Activated CD4-positive, alpha-beta T cell treated with anti-CD3 and anti-CD28 coated beads, Interleukin-2, amount 50 U/mL, for 16 hours (primary cell): ENCODE measurements at places on chromosomes 1 and 21.

DNA sequence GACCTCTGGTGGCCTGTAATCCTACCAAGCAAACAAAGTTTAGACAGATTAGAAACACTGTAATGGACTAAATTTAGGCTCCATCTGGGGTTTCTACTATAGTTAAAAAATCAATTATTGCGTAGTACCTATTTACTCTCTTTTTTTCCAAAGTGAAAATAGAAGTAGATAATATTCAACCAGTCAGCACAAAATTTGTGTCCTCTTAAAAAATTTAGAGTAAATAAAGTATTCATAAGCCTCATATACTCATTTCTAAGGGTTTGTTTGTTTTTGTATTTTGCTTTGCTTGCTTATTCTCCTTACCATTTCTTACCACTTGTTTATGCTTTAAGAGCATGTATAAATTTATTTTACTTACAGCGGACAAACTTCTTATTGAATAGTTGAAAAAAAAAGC, 54.5 kb downstream of the NCAM2 start:
- no peak for DNase-seq

DNA sequence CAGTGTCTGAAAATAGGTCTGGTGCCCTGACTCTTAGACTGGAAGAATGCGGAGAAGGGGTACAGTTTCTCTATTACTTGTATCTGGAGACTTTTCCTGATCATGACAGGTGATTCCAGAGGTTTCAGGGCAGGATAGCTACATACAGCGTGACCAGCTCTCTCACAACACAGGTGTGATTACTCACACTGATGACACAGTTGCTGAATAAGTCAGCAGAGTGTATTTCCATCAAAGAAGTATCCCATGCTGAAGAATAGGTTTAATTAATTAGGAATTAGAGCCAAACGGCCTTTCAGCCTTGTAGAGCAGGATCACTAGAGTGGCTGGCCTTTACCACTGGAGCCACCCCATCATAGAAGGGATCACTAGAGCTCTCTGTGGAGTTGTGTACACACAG, 298.6 kb downstream of the LMX1A start:
- DNase-seq, result no peak

DNA sequence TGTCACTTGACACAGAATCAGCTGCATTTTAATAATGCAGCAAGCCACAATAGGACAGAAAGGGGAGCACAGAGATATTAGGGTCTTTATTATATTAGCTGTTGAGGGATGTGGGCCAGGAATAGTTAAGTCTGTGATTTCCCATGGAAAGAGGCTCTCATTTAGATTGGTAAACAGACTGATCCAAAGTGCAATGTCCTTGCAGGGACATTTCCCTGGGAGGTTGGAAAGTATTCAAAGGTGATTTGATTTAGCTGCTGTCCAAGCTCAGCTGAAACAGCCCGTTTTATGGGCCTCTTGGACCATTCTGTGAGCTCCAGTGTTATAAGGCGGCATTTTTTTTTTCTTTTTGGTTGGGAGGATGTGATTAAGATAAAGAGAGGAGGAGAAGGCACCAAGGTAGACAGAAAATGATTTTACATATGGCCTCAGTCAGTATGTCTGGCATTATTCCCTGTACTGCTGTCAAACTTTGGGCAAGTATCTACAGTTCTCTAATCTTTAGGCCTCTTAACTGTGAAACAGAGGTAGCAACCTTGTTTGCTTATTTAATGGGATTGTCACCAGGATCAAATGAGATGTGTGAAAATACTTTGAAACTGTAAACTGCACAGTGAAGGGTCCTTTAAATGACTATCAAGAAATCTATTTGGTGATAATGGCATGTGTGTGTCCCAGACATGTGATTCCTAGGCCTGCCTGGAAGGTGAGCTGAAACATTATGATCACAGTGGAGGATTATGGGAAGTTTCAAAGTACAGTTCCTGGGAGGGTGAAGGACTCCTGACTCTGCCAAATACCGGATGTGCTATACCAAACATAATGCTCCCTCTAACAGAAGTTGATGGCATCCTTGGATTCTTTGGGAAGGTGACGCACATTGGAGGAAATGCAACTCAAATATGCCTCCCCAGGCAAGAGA, 62.2 kb downstream of the NOS1AP start:
- DNase-seq, result no peak

- DNase-seq, result no peak
Measured at GRCh38 chr1:113372546-113372945, 17.8 kb upstream of the MAGI3 start.

- no peak for DNase-seq
Measured at GRCh38 chr1:201766131-201766866, 62.7 kb upstream of the IPO9 start.

- peak; percentile 58 for DNase-seq
Measured at GRCh38 chr1:26529655-26530409, at the start of gene RPS6KA1. TSS of gene RPS6KA1 (plus strand) at chr1:26529761. CDS start at chr1:26529921, 160 bp downstream.

GRCh38 chr1:246587606-246588005, 21.4 kb downstream of the CNST start:
- DNase-seq, result no peak

DNA sequence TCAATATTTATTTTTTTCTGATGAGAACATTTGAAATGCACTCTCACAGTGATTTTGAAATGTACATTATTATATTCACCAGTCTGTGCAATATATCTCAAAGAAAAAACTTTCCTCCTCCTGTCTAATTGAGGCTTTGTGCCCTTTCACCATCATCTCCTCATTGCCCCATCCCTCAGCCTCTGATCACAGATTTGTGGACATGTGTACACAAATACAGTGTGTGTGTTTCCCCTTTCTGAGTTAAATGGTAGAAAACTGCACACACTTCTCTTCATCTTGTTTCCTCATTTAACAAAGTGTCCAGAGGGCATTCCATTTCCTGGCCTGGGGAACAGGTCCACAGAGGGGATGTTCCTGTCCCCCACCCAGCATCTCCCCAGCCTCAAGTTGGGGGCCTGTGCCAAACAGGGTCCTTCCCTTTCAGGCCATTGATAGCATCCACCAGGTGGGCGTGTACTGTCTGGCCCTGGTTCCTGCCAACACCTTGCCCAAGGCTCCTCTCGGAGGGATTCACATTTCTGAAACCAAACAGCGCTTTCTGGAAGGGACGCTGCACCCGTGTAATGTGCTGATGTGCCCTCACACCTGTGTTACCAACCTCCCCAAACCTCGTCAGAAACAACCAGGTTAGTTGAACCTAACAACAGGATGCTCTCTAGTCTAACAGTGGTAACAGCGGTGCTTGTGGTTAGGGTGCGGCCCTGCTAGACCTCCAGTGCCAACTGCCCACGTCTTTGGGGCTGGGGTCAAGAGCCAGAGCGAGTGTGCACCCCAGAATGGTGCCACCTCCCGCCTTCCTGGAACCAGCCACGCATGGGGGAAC, 54.6 kb downstream of the S100B start:
- DNase-seq, result peak; percentile 18

- DNase-seq, result no peak
Measured at GRCh38 chr1:213053455-213053854, 2.4 kb downstream of the RPS6KC1 start.

- no peak for DNase-seq
Measured at GRCh38 chr1:184408580-184408979, 21.8 kb downstream of the C1orf21 start.

DNA sequence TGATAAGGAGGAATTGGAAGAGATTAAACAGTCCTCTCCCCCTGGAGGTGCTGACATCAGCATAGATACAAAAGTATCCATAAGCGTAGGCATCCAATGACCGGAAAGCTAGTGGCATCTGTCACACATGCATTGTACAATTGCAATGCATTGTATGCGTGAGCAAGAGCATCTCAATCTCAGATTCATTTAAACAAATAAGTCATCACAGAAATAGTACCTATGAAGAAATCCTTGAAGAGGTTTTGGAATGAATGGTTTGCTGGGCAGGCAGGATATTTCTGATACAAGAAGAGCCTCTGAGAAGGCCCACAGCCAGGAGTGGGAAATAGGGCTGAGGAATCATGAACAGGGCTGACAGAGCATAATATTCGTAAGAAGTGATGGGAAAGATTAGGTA, 88.9 kb upstream of the ABCD3 start:
- DNase-seq, result no peak

DNA sequence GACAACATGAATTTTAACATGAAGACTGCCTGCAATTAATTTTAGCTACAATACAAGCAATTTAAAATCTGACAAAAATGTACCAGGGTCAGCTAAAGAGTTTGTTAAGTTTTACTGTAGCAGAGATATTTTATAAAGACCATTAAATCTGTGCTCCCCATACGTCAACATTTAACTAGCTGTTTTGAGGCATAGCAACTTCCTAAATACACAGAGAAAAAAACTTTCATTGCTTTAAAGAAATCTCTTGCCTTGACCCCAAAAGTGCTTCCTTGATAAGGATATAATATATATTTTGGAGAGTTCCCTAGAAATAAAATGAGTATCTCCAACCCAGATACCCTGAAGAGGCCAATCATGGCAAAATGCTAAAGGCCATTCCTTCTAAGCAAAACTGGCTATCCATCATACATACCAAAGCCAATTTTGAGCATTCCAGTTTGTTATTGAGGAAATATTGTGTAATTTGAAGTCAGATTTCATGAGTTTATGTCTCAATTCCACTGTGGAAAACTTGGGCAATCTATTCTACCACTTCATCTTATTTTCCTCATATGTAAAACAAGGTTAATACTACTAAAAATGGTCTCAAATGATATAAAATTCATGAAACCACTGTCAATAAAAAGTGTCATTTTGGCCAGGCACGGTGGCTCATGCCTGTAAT, 19.1 kb downstream of the ASPM start:
- DNase-seq, result no peak

DNA sequence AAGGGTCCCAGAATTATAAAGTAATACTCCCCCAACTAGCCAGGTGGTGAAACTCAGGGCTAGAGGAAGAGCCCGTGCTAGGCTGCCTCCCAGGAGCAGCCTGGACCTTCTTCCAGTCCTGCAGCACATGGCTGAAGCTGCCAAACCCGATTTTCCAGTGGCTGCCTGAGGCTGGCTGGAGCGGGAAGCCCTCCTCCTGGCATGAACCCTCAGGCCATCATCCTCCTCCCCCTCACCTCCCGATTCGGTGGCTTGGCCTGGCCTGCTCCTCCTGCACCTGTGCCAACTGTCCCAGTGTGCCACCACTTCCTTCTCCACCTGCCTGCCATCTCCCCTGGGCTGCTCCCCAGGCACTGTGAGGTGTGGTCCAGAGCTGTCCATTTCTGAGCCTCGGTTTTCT, 3.0 kb upstream of the TSPAN1 start:
- DNase-seq, result no peak

GRCh38 chr1:79629414-79629813, 622.9 kb upstream of the ADGRL4 start:
- no peak for DNase-seq

GRCh38 chr21:44886113-44887075, 12.9 kb upstream of the PTTG1IP start:
- DNase-seq, result no peak

DNA sequence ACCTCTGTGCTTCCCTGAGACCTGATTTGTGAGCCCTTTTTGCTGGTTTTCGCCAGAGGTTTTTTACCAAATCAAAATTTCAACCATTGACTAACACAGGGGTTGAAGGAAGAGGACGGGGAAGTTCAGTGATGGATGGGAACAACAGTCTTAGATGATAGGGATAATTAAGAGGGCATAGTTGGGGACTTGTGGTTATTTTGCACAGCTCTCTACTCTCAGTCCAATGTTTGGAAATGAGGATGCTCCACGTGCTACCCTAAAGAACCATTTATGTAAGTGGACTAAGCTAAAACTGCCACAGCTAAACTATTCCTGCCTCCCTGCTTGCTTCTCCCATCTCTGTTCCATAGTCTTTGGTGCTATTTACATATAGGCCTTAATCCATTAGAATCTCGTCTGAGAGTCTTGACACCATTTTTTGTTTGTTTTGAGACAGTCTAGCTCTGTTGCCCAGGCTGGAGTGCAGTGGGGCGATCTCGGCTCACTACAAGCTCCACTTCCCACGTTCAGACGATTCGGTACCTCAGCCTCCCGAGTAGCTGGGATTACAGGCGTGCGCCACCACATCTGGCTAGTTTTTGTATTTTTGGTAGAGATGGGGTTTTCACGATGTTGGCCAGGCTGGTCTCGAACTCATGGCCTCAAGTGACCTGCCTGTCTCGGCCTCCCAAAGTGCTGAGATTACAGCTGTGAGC, 684 bp upstream of the MCL1 start:
- DNase-seq, result no peak

GRCh38 chr1:218163371-218163770, 121.7 kb upstream of the RRP15 start:
- DNase-seq, result no peak

- DNase-seq, result peak; percentile 90
Measured at GRCh38 chr1:39098546-39099250, 72.5 kb downstream of the NDUFS5 start.

DNA sequence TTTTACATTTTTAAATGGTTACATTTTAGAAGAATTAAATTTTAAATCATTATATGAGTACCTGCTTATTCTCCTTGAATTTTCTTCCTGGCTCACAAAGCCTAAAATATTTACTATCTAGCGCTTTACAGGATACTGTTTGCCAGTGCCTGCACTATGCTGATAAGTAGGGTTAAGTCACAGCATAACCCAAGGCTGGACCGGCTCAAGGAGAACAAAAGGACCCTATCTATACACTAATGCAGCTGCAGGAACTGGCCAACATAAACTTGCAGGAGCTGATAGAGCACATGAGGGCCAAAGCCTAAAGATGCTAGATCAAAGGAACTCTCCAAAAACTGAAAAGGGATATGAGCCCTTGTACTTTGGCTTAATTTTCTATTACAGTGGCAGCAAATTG, 1086.9 kb upstream of the TMPRSS15 start:
- no peak for DNase-seq

- DNase-seq, result peak; percentile 84
Measured at GRCh38 chr1:93846206-93846991, 32.6 kb downstream of the DNTTIP2 start.

DNA sequence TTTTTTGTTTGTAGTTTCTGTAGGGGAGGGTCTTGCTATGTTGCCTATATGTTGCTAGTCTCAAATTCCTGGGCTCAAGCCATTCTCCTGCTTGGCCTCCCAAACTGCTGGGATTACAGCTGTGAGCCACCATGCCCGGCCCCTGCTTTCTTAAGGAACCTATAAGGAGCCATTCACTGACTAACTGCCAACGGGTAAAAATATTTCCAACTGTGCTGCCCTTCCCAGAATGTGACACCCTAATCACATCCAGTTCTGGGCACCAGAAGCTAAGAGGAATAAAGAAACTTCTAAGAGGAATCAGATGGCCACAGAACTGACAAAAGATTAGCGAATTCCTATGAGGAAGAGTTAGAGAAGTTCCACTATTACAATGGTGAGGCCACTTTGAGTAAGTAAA, 6.4 kb downstream of the SYPL2 start:
- no peak for DNase-seq

GRCh38 chr1:172487550-172487949, 43.7 kb upstream of the PIGC start:
- no peak for DNase-seq

GRCh38 chr1:8524627-8525157, 206.8 kb downstream of the SLC45A1 start:
- no peak for DNase-seq

- no peak for DNase-seq
Measured at GRCh38 chr1:59422921-59423575, 126.2 kb downstream of the FGGY start.

- no peak for DNase-seq
Measured at GRCh38 chr1:43511394-43511793, 19.3 kb upstream of the PTPRF start.
